ENCODE measurements at places on chromosomes 1 and 21.

DNA sequence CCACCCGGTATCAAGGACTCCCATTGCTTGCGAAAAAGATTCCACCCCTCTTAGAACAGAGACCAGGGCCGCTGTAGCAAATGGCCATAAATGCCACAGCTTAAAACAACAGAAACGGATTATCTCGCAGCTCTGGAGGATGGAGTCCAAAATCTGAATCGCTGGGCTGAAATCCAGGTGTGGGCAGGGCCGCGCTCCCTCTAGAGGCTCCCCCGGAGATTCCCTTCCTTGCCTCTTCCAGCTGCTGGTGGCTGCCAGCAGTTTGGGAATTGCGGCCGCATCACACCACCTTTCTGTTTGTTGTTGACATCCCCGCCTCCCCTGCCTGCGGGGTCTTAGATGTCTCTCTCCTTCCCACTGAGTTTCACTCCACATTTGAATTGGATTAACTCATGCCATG, 15.6 kb downstream of the PDE9A start:
- no peak for DNase-seq

GRCh38 chr1:107622535-107622934, 342.4 kb downstream of the VAV3 start:
- no peak for DNase-seq

GRCh38 chr21:33063375-33063883, 6.5 kb upstream of the OLIG1 start:
- no peak for DNase-seq

GRCh38 chr1:201022820-201023516, 546 bp downstream of the KIF21B start:
- DNase-seq = peak; percentile 66

DNA sequence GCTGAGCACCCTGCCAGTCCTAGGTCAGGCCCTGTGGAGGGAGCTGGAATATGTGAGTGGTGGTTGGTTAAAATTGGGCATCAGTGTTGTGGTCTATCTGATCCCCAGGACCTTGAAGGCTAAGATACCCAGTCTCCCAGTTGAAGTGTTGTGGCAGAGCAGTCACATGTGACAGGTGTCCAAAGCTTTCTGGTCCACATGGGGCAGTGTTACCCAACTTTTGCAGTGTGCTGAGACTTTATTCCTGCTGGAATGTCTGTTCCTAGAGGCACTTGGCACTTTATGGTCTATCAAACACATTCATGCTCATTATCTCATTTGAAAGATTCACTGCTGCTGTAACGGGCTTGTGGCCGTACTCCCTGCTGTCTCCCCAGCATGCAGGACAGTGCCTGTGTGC, 21.0 kb upstream of the LORICRIN start:
- no peak for DNase-seq

- DNase-seq = no peak
Measured at GRCh38 chr1:84271441-84272151, 29.9 kb upstream of the SAMD13 start.

DNA sequence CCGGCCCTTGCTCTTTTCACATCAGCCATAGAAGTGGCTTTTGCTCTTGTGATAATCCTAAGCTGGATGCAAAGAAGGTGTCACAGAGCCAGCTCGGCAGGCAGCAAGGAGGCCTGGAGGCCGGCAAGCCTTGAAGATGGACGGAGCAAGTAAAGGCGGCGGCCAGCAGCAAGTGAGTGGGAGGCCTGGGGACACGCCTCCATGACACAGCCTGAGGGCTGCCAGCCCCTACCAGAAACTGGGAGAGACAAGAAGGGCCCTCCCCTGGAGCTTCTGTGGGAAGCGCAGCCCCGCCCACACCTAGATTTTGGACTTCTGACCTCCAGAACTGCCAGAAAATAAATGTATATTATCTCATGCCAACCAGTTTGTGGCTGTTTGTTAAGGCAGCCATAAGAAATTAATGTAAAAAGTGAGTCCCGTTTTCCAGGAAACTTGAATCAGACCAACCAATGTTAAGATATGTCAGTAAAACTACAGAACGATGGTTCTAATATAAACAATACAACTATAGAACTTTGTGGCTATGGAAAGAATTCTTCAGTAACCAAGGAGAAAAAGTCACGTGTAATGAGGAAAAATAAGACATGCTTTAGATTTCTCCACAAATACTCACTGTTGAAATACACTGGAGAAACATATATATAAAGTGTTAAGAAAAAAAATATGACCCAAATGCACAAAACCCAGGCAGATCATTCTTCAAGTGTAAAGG, 49.9 kb downstream of the BACE2 start:
- no peak for DNase-seq

- DNase-seq = no peak
Measured at GRCh38 chr1:180945551-180945950, 32.9 kb downstream of the KIAA1614 start.

GRCh38 chr1:12697397-12697796, 18.5 kb upstream of the AADACL3 start:
- no peak for DNase-seq

- DNase-seq = peak; percentile 74
Measured at GRCh38 chr1:145926686-145927062, 610 bp downstream of the RBM8A start.

- DNase-seq = no peak
Measured at GRCh38 chr1:82538876-82539275, 738.1 kb downstream of the ADGRL2 start.

DNA sequence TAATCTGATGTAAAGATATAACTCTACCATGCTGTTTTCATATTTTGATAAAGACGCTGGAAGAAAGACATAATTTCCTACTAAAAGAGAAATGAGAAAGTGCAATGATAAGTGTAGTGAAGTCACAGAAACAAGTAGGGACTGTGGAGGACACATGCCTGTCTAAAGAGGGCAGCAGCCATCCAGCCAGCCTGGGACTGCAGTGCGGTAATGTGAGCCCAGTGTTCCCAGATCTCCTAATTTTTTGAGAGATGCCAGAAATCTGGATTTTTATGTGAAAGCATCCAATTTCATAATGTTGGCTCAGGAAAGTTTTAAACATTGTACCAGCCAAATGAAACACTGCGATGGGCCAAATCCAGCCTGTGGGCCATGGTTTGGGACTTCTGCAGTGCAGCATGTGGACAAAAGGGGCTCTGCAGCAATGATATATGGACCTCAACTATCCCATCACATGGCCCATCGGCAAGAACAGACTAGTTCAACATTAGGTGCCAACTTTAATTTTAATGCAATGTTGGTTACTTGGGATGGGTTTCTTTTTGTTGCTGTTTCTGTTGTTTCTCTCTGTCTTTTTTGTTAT, 329.5 kb downstream of the LTN1 start:
- no peak for DNase-seq

GRCh38 chr1:88399690-88400089, 284.4 kb upstream of the PKN2 start:
- peak; percentile 10 for DNase-seq

GRCh38 chr1:2135441-2135841, 59.1 kb downstream of the FAAP20 start:
- no peak for DNase-seq

- no peak for DNase-seq
Measured at GRCh38 chr1:18849261-18849711, 10.2 kb downstream of the TAS1R2 start.

DNA sequence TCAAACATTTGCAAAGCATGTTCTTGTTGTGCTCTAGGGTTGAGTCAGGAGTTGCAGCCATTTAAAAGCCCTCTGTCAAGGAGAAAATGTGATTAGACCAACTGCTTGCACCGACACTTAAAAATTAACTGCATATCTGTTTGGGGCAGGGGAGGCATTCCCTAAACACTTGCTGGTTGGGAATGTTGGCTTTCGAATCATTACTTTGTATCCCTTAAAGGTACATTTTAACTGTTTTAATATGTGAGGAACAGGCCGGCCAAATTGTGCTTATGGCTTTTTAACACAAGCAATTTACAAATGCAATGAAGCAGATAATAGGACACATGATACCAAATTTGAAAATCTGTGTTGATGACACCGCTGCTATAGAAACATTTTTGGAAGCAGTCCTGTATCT, 159.1 kb downstream of the LHX8 start:
- no peak for DNase-seq

DNA sequence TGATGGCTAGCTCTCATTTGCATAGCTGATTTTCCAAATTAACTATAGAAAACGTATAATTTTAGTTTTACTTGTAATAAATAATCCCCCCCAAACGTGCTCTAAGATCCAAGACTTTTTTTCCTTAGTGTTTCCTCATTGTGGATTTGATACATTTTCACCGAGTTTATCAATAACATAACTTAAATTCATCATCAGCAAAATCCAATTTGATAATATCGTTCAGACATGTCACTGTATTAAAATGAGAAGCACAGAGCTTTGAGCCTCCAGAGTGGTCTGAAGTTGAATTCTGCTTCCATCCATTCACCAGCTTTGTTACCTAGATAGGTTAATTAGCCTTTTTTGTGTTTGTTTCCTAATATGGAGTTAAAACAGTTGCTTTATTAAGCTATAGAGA, 51.7 kb downstream of the IVNS1ABP start:
- DNase-seq = no peak

DNA sequence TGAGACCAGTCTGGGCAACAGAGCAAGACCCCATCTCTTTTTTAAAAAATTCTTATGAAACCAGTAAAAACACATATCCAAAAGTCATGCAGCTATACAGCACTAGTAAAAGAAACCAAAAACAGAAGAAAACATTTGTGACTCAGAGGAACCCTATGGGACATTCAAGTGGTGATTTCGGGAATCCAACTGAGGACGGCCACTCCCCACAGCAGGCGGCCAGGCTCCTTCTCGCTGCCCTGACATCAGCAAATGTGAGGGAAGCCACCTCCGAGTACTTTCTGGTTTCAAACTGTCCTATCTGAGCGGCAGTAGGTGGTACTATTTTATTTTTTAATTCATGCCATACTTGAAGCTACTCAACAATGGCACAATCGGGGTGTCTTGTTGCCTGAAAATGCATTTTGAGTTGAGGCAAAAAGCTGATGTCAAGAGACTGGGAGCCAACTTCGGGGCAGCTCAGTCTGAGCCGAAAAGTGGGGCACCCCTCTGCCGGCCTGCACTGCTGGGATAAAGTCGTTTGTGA, 3.3 kb downstream of the SUMO3 start:
- no peak for DNase-seq

DNA sequence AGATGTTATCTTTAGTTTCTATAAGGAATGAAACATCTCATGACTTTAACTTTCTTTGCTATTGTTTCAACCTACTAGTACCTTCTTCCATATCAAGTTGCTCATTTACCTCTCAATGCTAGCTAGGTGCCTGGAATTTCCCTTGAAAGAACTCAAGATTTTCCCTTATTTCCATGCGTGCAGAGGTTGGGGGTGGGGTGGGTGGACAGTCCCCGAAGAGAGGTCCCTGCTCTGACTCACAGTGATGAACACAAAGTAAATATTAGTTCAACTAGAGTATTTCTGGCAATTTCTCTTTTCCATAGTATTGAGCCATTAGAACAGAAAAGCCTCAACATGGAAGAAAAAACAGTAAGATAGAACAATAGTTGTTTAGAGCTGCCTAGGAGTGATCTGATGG, 239.0 kb upstream of the ZP4 start:
- no peak for DNase-seq

DNA sequence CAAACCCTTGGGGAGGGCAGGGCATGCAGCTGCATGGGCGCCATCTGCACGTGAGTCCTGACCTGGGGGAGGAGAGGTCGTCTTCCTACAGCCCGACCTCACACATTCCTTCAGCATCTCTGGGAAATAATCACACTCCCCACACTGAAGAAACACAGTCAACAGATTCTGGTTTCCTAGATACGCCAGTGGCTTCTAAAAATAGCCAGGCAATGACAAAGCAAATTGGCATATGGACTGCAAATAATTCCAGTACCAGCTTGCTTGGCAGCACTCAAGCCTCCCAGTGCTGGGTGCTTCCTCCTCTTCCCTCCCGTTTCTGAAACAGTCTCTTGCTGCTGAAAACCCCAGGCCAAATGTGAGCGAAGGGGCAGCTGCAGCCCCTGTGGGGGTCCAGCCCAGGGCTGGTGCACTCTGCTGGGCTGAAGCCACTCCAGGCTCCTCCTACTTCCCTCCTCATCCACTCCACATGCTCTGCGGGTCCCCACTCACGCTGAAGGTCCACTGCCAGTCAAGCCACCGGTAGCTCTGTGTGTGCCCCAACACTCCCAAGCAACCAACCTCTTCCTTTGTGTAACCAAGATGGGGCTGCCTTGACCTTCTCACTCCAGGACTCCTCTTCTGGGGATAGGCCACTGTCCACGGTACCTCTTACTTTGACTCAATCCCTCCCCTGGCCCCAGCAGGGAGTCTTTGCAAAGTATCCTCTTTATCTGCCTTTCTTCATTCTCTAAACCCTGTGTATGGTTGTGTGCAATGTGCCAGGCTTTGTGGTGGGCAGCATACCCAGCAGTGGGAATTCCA, 69.0 kb downstream of the KCND3 start:
- DNase-seq = no peak

DNA sequence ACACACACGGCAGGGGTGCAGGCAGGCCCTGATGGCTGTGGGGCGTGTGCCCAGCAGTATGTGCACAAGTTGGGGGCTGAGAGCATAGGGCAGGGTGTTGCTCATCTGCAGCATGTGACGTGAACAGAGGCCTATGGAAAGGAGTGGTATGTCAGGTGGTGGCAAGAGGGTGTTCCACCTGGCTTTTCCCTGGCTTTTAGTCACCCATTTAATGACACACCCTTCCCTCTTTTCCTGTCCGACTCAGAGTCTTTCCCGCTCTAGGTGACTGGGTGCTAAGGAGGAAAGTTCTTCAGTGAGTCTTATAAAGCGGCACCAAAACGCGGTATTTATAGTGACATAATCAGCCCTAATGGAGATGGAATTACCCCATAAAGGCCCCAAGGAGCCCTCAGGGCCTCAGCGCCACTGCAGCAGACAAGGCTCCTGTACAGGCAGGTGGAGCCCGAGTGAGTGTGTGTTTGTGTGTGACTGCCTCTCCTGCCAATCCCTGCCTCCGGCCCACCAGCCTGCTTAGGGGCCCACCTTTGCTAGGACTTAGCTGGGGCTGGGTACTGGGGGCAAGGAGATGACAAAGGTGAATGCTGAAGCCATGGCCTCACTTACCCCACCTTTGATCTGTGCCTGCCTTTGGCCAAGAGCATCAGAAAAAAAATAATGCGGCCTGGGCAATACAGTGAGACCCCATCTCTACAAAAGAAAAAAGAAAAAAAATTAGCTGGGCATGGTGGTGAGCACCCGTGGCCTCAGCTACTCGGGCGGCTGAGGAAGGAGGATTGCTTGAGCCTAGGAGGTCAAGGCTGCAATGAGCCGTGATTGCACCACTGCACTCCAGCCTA, 3.3 kb upstream of the EPHA2 start:
- no peak for DNase-seq

GRCh38 chr1:98988904-98989555, 15.6 kb downstream of the PLPPR5 start:
- no peak for DNase-seq

DNA sequence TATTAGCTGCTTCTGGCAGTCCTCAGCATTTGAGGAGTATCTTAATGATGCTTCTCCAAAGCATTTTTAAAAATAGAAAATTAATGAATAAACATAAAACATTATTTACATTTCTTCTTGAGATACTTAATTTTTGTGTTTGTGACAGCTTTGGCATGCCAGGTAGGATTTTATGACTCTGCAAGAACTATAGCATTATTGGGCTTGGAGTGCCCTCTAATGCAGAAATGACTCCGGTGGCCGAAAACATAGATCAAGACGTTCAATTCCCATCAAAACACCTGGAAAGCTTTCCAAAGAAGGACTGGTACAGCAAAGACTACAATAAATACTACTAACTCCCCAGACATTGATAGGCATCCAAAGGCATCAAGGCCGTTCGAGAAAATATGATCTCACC, 366.4 kb upstream of the CXADR start:
- no peak for DNase-seq

- DNase-seq = peak; percentile 54
Measured at GRCh38 chr1:36342426-36343185, 19.2 kb upstream of the EVA1B start.

GRCh38 chr1:194174528-194174927, 988.1 kb upstream of the B3GALT2 start:
- no peak for DNase-seq
